Gastroesophageal sphincter (tissue), 4 donors: ENCODE measurements at places on chromosomes 5 and 9. TPM values are rescaled to one million over a fixed set of nuclear protein-coding genes. Genes with fewer than 3 reads are reported as not detected.

Gene SLC45A2
- not detected for total RNA-seq

Gene FBP1
- total RNA-seq: 0.72 TPM

Gene C5orf58
- total RNA-seq: not detected

Gene AFAP1L1
- 13.5 TPM for total RNA-seq

Gene SLC6A3
- not detected for total RNA-seq

Gene DDX31
- 8.7 TPM for total RNA-seq

Gene LAMC3
- under 0.01 TPM for total RNA-seq

Gene GGTA1
- 5.1 TPM for total RNA-seq

Gene GABRB2
- 17.3 TPM for total RNA-seq

Gene C9
- not detected for total RNA-seq

Gene LRRC19
- total RNA-seq: not detected

Gene HSD17B4
- total RNA-seq: 108 TPM

Gene PRSS3
- total RNA-seq: 2.2 TPM

Gene PCDHGB6
- total RNA-seq: 11.7 TPM

Gene BTNL3
- not detected for total RNA-seq

Gene LRRC70
- 10.1 TPM for total RNA-seq

Gene C5orf52
- total RNA-seq: not detected

Gene NUTM2F
- not detected for total RNA-seq

Gene ADAMTS6
- 4.9 TPM for total RNA-seq

Gene JMY
- 45.0 TPM for total RNA-seq

Gene HDAC3
- total RNA-seq: 39.6 TPM

Gene ZBED3
- total RNA-seq: 12.0 TPM

Gene NEURL1B
- total RNA-seq: 48.1 TPM
